Glutamatergic neuron (in vitro differentiated cells): ENCODE measurements at places on chromosomes 4 and X.

- no peak for DNase-seq
Measured at GRCh38 chr4:85019411-85019810, 52.9 kb upstream of the WDFY3 start.

GRCh38 chr4:108831291-108831690 is 68.4 kb upstream of the ETNPPL start:
- no peak for DNase-seq

- DNase-seq = no peak
Measured at GRCh38 chr4:182143086-182143821, 99.9 kb upstream of the TENM3 start.

- no peak for DNase-seq
Measured at GRCh38 chr4:106985830-106986229, 50.3 kb downstream of the DKK2 start.

DNA sequence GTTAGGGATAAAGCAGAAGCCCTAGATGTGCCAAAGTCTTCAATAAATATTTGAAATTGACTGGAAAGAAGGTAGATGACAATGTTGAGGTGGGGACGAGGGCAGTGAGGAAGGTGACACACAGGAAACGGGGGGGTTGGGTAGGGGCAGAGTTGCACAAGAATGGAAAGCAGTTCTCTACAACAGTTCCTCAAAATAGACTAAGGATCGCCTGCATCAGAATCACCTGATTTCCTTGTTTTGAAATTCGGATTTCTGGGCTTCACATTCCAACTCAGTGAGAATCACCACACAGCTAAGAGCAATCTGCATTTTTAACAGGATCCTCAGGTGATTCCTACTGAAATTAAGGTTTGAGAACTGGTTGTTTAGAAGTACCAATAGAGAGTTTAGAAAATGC is 70.6 kb downstream of the ARFIP1 start:
- no peak for DNase-seq
